ENCODE measurements at places on chromosomes 5 and 9. TPM values are rescaled to one million over a fixed set of nuclear protein-coding genes. Genes with fewer than 3 reads are reported as not detected.

The PCDHA6 gene
- not detected for total RNA-seq

DNA sequence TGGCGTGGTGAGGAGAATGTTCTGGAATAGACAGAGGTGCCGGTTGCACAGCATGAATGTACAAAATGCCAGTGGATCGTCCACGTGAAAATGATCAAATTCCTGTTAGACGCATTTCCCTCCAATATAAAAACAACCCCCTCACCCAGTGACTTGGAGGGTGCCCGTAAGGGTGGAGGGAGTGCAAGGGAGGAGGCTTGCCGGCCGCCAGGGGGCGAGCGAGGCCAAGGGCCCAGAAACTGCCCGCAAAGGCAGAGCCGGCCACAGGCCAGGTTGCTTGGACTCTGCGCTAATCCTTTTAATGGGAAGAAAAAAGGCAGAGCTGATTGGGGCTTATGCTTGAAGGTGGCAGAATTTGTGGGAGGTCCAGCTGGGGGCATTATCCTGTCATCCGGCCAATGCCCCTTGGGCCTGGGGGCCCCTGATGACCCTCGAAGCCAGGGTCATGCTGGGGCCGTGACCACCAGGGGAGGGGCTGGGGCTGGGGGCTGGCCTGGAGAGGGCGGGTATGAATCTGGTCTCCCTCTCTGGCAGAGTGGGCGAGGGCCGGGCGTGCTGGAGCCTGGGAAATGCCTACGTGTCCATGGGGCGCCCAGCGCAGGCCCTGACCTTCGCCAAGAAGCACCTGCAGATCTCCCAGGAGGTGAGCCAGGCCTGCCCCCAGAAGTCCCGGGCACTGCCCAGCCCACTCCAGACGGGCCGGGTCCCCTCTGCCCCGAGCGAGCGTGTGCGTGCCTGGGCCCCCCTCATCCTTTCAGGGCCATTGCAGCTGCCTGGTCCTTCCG, 12.0 kb downstream of the GPSM1 start:
- no peak overlapping the region for H3K4me3 ChIP-seq
- H3K4me1 ChIP-seq = peaks cover 49% of the 10 kb centered on the region
- no peaks in the 10 kb centered on the region for H3K27me3 ChIP-seq
- peak; percentile 72 for DNase-seq
- H3K36me3 ChIP-seq = peaks cover 37% of the 10 kb centered on the region

DNA sequence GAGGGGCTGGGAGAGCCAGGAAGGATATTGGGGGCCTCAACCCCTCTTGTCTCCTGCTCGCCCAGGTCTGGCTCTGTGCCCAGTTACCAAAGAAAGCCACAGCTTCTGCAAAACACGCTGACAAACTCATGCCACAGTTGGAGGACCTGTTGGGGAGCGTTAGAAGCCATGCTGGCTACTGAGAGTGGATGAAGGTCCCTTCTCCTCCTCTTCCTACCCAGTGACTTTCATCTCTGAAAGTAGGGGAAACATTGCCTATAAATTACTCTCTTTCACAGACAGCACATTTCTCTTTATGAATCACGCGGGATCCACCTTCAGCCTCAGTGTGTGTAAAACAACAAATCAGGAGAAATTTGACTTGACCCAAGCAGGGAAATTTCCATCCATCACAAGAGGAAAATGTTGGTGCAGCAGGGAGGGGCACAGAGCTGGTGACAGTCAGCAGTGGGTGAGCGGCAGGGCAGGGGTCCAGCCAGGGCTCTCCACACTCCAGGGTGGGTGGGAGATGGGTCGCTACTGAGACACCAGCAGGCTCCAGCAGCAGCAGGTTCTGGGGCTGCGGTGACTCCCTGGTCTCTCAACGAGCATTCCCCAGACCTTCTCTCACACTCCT, 181.9 kb downstream of the FGF18 start:
- DNase-seq = no peak
- H3K27ac ChIP-seq = no peak overlapping the region
- no peaks in the 10 kb centered on the region for H3K27me3 ChIP-seq
- H3K36me3 ChIP-seq = no peaks in the 10 kb centered on the region
- H3K4me1 ChIP-seq = peaks cover 5% of the 10 kb centered on the region

GRCh38 chr5:11148810-11149539, 387.9 kb upstream of the DAP start:
- H3K27ac ChIP-seq = no peak overlapping the region
- peaks cover 16% of the 10 kb centered on the region for H3K27me3 ChIP-seq
- no peaks in the 10 kb centered on the region for H3K36me3 ChIP-seq
- peaks cover 7% of the 10 kb centered on the region for H3K4me1 ChIP-seq
- H3K4me3 ChIP-seq = no peak overlapping the region

DNA sequence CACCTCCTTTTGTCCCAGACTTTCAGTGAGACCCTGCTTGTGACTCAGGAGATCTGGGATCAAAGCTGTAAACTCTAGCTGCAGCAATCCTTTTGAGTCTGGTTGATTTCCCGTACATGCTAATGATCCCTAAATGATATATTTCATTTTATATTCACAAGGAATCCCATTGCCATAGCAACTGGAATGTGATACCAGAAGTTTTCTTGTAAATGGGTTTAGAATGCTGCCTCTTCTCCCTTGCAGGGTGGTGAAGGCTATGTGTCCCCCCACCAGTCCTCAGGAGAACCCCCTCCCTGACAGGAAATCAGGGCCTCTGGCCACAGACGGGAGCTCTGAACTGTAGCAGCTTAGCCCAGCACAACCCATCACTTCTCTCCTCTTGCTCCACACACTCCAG, 215.0 kb downstream of the FSTL4 start:
- peaks cover 9% of the 10 kb centered on the region for H3K4me1 ChIP-seq
- no peak overlapping the region for H3K4me3 ChIP-seq
- no peak for DNase-seq
- peaks cover 6% of the 10 kb centered on the region for H3K27me3 ChIP-seq

The ROR2 gene
- 0.74 TPM for total RNA-seq

DNA sequence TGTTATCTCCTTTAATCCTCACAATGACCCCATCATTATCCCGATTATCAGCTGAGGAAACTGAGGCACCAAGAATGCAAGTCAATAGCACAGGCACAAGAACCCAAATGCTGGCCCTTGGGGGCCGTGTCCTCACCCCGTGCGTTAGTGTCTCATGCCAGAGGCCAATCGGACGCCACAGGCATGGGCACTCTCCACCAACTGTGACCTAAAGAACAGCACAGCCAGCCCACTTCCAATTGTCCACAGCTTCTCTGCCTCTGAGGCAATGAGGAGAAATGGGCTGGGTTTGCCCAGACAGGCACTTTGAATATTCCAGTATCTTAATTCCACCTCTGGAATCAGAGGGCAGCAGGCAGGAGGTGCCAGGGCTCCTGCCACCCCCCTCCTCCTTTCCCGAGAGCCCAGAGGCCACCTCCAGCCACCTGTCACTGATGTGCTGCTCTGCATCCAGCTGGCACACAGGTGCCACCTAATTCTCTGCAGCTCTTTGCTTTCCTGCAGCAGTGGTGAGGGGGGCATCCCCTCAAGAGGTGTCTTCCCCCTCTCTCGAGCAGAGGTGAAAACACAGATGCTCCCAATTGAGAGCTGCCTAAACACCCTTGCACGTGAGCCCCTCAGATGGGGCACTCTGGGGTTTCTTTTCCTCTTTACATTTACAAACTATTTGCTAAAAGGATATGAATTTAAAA, 107.5 kb downstream of the ROR2 start:
- no peak for DNase-seq
- no peak overlapping the region for H3K4me3 ChIP-seq
- H3K27ac ChIP-seq = no peak overlapping the region
- no peaks in the 10 kb centered on the region for H3K36me3 ChIP-seq

GRCh38 chr9:19495186-19496028, 86.6 kb downstream of the ACER2 start:
- no peak overlapping the region for H3K27ac ChIP-seq
- H3K4me1 ChIP-seq = peaks cover 14% of the 10 kb centered on the region
- H3K36me3 ChIP-seq = no peaks in the 10 kb centered on the region
- H3K4me3 ChIP-seq = no peak overlapping the region
- peaks cover 12% of the 10 kb centered on the region for H3K27me3 ChIP-seq

DNA sequence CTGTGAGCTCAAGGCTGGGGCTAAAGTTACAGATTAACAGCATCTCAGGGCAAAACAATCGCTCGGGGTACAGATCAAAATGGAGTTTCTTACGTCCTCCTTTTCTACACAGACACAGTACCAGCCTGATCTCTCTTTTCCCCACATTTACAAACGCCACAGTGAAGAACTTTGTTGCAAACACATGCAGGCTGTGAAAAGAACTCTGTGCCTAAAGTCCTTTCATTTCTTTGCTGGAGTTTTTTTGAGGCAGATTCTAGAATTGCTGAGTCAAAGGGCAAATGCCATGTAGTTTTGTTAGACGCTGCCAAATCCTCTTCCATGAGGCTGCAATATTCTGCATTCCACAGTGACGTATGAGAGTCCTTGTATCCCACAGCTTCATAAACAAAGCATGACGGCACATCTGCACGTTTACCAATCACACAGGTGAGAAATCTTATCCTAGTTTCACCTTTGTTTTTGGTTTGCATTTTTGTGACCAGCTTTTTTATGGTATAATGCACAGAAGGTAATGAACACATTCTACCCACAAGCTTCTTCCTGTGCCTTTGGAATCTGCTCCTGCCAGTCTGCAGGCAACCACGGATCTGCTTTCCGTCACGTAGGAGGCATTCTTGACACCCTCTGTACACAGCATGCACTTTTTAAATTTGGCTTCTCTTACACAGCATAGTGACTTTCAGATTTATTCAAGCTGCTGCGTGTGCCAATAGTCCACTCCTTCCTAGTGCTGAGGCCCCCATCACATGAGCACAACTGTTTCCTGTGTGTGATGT, 44.6 kb upstream of the LPCAT1 start:
- DNase-seq = no peak
- no peak overlapping the region for H3K4me3 ChIP-seq
- peaks cover 41% of the 10 kb centered on the region for H3K4me1 ChIP-seq

The DRD1 gene
- total RNA-seq = not detected

DNA sequence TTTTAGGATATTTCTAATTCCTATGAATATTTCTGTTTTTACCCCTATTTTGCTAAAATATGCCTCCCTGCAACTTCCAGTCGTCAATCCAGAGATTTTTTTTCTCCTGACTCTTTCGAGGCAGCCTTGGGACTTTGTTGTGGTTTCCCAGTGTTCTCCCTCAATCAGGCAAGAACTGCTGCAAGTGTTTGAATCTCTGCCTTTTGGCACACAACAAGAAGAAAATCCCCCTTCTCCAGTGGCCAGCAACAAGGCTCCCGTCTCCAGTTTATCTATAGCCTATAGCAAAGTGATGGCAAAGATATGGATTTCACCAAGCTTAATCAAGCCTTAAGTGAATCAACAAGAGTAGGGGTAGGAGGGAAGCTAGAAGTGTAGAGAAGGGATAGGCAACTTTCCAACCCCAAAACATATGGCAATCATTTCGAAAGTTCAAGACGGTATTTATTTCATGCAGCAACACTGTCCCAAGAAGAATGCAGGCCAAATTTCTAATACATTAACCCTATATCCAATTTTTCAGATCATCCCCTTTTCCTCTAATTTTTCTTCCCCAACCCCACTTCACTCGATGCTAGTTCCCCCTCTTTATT, 37.7 kb upstream of the PAPPA start:
- H3K4me1 ChIP-seq = no peaks in the 10 kb centered on the region
- no peak for DNase-seq
- H3K4me3 ChIP-seq = no peak overlapping the region
